Retinal pigment epithelial cell (primary cell): ENCODE measurements at places on chromosomes 5 and 9.

DNA sequence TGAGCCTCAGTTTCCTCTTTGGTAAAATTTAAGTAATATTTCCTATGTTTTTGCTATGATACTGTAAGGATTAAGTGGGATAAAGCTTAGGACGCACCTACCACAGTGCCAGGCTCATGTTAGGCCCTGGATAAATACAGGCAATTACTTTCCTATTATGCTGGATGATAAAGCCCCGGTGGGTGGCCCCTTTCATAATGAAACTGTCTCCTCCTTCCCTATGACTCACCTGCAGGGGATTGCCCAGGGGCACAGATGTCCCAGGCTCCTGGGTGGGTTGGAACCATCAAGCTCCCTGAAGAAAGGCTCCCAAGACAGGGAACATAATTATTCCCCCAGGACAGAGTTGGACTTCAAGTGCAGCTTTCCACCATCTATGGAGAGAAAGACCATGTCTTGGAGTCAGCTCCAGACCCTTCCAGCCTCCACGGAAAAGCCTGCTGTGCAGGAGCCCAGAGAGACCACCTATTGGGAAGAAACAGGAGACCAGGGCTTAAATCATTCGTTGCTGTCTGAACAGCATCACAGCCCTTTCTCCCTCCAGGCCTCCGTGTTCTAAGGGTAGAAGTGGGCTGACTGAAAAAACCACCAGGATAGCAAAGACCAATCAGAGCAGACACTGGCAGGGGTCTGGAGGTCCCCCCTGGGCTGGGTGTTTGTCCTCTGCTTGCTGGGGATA lies 43.2 kb upstream of the FOXE1 start:
- no peak for DNase-seq

DNA sequence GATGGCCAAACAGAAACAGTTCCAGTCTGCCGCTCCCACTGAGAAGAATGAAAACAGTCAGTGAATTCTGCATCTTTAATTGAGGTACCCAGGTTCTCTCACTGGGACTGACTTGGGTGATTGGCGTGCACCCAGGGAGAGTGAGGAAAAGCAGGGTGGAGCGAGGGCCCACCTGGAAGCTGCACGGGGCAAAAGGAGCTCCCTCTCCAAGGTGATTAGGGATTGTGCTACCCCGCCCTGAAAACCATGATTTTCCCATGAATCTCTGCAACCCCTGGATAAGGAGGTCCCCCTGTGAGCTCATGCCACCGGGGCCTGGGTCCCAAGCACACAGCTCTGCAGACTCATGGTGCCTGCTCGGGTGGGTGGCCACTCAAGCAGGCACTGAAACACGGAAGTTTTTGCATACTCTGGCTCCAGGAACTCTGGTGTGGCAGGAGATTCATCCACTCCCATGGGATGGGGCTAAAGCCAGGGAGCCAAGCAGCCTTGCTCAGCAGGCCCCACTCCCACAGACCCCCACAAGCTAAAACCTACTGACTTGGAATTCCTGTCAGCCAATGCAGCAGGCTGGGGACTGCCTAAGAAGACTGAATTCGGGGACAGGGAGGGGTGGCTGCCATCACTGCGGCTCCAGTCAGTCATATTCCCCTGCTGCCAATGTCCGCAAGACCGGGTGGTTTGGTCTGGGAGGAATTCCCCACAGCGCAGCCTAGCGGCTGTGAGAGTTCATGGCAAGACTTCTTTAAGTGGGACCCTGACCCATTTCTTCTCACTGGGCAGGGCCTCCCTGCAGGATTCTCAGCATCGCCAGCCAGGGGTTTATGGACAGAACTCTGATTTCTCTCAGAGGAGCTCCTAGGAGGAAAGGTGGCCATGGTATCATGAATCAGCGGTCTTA lies 652.2 kb upstream of the RGMB start:
- no peak for DNase-seq

DNA sequence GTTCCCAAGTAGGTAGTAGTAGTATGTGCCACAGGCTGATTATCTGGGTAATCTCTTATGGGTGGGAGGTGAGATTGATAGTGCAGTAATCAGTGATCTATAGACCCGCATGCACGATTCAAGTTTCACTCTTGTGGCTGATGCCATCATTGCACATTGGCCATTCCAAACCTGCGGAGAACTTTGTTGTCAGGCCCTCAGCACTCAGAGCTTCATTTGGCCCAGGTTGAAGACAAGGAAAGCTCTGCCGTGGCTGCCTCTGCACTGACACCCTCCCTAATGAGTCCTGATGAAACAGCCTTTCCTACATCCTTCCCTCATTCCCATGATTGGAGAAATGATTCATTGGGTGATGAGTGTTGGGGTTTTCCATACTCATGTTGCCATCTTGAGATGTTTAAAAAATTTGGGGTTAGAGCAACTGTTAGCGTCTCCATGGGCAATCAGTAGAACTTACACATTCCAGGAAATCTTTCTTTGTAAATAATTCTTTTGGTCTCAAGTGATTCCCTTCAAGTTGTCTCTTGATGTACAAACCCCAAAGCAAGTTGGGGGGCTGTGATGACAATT lies 22.9 kb downstream of the PROP1 start:
- DNase-seq = no peak

GRCh38 chr5:115377468-115378217 lies 81.2 kb upstream of the CCDC112 start:
- no peak for DNase-seq

- DNase-seq = no peak
Observed at GRCh38 chr5:130164966-130165365, 260.7 kb downstream of the CHSY3 start.

GRCh38 chr5:112915831-112916230 lies 6.2 kb downstream of the REEP5 start:
- no peak for DNase-seq

DNA sequence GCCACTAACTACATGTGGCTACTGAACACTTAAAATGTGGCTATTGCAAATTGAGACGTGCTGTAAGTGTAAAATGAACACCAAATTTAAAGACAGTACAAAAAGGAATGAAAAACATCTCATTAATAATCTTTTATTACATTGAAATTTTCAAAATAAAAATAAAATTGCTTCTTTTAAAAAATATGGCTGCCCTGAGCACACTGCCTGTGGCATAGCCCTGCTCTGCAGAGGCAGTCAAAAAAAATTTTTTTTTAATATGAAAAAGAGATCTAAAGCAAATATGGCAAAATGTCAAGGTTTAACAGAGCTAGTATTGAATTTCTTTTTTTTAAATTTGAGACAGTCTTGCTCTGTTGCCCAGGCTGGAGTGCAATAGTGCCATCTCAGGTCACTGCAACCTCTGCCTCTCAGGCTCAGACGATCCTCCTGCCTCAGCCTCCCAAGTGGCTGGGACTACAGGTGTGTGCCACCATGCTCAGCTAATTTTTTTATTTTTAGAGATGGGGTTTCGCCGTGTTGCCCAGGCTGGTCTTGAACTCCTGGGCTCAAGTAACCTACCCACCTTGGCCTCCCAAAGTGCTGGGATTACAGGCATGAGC lies 25.6 kb downstream of the CARNMT1 start:
- no peak for DNase-seq

GRCh38 chr5:14054965-14055963 lies 87.9 kb upstream of the TRIO start:
- no peak for DNase-seq

GRCh38 chr5:139658928-139659667 lies 10.9 kb downstream of the CXXC5 start:
- DNase-seq = no peak

- no peak for DNase-seq
Observed at GRCh38 chr5:95380103-95380628, 11.0 kb upstream of the FAM81B start.

GRCh38 chr5:139950436-139950835 lies 92.7 kb downstream of the NRG2 start:
- no peak for DNase-seq
